Activated CD4-positive, alpha-beta T cell treated with anti-CD3 and anti-CD28 coated beads, Interleukin-2, amount 50 U/mL, for 1 hour (primary cell): ENCODE measurements at places on chromosomes 3 and 15.

- no peak for DNase-seq
These were observed 7.3 kb upstream of the C15orf39 start for GRCh38 chr15:75194397-75194796.

DNA sequence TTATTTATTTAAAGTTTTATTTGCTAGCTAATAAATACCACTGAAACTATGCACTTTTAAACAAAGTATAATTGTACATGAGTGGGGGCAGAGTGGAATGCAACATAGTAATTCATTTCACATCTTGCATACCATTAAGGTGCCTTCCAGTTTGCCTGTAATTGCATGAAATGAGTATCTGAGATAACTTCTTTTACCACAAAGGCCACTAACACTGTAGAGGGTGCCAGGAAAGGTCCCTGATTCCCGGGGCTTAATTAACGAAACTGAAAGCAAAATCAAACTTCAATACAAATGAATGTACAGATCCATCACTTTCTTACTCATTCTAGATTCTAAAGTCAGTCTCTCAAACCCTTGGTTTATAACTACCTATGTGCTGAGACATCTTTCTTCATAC lies 2.1 kb downstream of the CD47 start:
- DNase-seq = no peak

DNA sequence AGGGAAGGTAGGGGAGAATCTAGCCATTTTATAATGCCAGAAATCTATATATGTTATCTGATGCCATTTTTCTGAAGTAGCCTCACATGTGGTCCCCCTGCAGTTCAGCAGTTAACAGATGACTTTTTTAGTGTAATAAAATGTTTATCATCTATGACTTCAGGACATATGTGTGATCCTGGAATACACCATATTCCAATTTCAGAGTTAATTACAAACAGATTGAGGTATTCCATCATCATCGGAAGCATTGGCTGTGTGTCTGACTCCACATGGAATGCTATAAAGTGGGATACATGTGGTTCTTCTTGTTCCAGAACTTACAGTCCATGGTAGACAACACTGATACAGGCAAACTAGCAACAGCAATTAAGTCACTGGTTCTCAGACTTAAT lies 45.9 kb upstream of the LIMD1 start:
- no peak for DNase-seq

DNA sequence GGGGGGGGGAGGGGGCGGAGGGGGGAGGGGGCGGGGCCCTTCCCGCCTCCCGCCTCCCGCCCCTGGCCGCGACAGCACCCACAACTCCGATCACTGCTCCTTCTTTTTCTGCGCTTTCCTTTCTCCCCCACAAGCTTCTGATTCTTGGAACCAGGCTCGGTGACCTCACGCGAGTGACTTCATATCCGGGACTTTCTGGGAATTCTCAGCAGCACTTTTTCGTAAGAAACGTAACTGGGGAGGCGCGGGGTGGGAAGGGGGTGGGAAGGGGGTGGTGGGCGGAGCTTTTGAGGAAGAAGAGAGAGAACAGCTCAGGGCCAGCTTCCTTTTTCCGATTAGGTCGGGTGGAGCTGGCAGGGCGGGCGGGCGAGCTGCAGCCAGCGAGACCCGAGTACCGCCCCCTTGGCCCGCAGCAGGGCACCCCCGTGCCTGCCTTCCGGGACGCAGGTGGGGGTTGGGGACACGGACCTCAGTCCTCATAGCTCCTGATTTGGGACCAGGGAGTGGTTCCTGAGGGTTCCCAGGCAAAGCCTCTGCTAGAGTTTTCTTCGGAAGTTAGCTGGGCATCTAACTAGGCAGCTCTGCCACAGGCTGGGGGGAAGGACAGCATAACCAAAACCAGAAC lies 14.6 kb downstream of the XIRP1 start:
- peak; percentile 48 for DNase-seq

DNA sequence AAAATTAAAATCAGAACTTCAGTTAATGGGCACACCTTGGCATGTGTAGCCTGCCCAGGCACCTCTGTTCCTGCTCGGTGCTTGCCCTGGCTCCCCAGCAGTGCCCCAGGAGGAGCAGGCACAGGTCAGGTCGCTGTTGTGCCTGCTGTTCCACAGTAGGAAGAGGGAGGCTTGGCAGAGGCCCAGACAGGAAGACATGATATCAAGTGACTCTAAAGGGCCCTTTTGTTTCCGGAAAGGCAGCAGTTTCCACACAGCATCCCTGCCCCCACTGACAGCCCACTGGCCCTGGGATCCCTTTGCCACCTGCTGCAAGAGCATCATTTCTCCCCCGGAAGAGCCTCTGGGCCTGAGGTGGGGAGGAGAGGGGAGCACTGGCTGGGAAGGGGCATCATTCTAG lies 40.5 kb upstream of the HES1 start:
- DNase-seq = no peak

- DNase-seq = no peak
These were observed 48.3 kb upstream of the TIPARP start for GRCh38 chr3:156626104-156626503.
